ENCODE measurements at places on chromosomes 12 and 14.

DNA sequence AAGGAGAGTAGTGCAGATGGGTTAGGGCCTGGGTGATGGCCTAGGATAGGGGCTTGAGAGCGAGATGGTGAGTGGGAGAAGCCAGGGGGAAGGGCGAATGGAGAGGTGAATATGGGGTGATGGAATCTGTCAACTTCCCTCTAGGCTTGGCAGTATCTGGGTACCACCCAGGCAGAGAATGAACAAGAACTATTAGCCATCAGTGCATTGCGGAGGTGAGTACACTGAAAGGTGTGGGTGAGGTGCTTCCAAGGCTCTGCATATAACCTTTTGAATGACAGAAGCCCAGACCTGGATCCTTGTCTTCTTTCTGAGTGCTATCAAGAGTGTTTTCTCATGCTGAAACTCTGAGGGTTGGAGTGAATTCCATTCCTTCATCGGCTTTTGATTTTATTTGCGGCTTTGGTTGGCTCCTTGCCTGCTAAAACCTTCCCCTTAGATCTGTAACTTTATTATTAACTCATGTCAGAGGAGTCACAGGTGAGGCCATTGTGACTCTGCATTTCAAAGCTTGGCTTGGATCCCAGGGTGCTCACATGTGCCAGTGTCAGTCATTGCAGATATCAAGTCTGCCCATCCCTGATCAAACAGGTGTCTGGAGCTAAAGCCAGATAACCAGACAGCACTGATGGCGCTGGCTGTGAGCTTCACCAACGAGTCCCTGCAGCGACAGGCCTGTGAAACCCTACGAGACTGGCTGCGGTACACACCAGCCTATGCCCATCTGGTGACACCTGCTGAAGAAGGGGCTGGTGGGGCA, 18.6 kb downstream of the PEX5 start:
- DNase-seq: no peak

DNA sequence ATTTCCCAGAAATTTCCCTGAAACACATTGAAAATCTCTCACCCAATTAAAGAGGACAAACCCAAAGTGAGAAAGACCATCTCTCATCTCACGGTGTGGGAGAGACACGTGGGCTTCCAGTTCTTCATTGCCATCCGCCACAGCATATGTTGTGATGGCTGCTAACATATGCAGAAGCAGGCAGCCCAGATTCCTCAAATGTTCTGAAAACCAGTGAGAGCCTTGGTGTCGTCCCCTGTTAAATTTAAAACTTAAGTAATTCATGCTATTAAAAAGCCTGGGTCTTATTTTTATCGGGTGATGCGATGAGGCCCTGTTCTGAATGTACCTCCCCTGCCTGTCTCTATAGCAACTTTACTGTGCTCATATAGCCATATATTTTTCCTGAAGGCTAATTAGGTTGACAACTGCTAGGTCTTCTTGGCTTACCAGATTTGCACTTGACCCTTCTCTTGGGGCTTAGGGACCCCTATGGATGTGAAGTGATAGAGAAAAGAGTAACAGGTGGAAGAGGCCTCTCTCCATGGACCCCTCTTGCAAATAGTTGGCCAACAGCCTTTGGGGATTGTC, 2.8 kb upstream of the FGF6 start:
- DNase-seq: no peak

DNA sequence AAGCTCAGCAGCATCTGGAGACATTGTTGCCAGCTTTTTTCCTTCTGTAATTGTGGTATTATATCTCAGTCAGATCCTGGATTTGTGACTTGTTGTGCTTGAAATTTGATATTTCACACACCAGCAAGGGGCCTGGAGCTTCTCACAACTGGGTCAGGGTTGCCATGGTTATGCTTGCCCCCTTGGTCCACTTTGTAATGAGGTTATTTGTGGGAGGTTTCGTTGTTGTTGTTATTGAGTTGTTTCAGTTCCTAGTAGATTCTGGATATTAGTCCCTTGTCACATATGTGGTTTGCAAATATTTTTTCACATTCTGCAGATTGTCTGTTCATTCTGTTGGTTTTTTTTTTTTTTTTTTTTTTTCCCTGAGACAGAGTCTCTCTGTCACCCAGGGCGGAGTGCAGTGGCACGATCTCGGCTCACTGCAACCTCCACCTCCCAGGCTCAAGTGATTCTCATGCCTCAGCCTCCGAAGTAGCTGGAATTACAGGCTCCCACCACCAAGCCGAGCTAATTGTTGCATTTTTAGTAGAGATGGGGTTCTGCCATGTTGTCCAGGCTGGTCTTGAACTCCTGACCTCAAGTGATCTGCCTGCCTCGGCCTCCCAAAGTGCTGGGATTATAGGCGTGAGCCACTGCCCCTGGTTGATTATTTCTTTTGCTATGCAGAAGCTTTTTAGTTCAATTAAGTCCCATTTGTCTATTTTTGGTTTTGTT, 80.6 kb upstream of the ETV6 start:
- DNase-seq: no peak

GRCh38 chr12:132063491-132063890, 80.6 kb downstream of the DDX51 start:
- DNase-seq: no peak

GRCh38 chr12:34398706-34399630, 376.7 kb downstream of the ALG10 start:
- DNase-seq: no peak

- DNase-seq: no peak
These were observed 44.2 kb upstream of the MANSC4 start for GRCh38 chr12:27824126-27824842.

GRCh38 chr12:57441846-57442427, 7.4 kb downstream of the INHBC start:
- no peak for DNase-seq

GRCh38 chr12:127485528-127485927, 781.4 kb upstream of the TMEM132C start:
- DNase-seq: no peak

- no peak for DNase-seq
These were observed 3.1 kb upstream of the PNMA1 start for GRCh38 chr14:73717266-73717665.

- DNase-seq: no peak
These were observed 649 bp upstream of the SALL2 start for GRCh38 chr14:21526672-21527317.

DNA sequence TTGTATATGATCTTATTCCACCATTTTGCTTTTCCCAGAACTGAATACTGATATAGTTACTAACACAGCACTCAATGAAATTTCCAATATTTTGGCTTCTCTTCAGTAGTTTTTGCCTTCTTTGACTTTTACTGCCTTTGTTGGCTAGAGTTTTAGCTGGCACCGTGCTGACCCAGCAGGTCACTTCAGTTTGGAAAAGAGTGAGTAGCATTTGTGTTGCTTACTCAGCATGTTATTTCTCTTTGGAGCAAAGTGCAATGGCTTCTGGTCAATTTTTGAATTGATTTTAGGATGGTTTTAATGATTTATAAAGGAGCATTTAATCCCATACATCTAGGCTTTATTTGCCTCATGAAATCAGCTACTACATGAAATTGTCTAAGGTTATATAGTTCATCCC, 119.2 kb downstream of the ETNK1 start:
- DNase-seq: no peak
